ENCODE measurements at places on chromosomes 16 and 17.

DNA sequence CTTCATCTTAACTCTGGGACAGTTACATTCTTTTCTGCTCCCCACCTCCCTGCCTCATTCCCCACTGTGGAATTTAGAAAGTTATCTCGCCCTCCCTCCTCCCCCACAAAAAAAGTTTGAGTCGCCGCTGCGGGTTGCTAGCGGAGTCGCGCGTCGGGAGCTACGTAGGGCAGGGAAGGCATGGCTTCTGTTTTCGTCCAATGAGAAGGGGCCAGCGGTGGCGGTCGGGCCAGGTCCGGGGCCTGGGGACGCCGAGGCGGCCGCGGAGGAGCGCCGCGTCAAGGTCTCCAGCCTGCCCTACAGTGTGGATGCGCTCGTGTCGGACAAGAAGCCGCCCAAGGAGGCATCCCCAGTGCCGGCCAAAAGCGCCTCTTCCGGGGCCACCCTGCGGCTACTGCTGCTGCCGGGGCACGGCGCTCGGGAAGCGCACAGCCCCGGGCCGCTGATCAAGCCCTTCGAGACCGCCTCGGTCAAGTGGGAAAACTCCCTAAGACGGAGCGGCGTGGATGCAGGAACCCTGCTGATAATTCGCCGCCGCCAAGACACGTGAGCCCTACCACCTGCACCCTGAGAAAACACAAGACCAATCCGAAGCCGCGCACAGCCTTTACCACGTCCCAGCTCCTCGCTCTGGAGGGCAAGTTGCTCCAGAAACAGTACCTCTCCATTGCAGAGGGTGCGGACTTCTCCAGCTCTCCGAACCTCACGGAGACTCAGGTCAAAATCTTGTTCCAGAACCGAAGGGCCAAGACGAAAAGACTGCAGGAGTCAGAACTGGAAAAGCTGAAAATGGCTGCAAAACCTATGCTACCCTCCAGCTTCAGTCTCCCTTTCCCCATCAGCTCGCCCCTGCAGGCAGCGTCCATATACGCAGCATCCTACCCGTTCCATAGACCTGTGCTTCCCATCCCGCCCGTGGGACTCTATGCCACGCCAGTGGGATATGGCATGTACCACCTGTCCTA is 8.9 kb downstream of the OR4D1 start:
- peak; percentile 66 for DNase-seq

DNA sequence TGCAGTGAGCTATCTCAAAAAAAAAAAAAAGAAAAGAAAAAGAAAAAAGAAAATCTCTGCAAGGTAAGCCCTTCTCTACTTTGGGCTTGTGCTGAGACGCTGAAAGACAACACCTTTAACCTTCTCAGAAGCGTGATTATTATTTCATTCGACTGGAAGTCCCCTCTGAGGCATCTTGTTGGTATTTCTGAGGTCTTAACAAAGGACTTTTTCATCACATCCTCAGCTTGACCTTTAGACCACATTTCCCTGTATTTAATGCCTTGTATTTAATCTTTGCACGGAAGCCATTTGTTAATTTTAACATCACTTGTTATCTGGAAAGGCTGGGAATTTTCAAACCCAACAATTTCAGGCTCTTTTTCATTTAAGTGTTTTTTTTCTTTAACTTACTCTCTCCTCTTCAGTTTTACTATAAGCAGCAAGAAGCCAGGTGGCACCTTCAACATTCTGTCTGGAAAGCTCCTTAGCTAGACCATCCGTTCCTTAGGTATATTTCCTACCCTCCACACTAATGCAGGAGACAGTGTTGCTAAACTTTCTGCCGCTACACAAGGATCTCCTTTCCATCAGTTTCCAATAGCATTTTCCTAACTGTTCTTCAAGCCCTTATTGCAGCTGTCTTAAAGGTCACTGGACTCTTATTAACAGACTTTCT is 10.3 kb downstream of the KCTD13 start:
- no peak for DNase-seq

- DNase-seq: no peak
These were observed 35.5 kb upstream of the STAC2 start for GRCh38 chr17:39261286-39261685.

DNA sequence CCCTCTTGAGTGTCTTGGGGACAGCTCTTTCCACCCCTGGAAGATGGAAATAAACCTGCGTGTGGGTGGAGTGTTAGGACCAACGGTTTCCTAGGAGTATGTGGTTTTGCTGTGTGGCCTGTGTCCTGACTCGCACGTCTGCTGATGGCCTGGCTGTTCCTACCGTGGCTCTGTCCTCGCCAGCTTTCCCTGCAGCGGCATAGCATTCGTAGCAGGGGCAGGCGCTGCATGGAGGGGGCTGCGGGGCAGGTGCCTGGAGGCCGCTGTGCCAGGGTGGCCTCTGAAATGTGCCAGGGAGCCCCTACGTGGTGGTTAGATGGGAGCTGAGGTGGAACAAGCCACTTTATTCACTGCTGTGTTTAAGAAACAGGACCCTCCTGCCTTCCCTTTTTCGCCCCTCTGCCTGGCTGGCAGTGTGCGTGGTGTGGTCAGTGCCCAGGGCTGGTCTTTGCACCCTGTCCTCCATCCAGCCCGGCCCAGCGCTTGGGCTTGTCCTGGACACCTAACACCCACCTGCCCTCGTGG is 10.6 kb downstream of the SLC16A3 start:
- no peak for DNase-seq

DNA sequence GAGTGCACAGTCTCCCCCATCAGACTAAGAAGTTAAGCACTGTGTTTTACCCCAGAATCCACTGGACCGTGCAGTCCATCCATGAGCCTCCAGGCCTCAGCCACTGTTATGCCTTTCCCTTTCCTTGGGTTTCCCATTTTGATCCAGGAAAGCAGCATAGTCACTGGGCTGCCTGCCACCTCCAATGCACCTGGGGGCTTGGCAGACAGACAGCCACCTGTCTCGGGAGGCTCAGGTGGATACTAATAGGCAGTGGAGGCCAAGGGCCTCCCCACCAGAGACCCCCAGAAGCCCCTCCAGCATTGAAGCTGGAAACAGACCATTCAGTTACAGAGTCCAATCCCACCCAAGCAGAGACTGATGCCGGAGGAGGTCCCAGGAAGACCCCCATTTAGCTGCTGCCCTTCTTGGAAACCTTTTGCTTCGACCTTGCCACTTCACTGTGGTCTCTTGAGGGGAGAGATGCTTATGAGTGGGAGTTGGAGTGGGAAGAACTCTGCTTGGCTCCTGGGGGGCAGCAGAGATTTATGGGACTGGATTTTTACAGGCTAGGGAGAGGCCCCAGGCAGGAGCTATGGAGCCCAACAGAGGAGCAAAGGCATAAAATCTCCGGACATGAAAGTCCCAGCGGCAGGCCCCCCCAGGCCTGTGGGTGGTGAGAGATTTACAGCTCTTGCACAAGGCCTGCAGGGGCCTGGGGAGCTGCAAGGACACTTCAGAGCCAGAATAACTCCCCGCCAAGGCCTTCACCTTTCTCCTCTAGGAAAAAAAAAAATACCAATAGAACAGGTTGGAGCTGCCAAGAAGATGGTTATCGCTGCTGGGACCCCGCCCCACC is 12.2 kb upstream of the SP2 start:
- no peak for DNase-seq

All from upper lobe of right lung (tissue), 1 donor.